ENCODE measurements at places on chromosomes 5 and 9.

DNA sequence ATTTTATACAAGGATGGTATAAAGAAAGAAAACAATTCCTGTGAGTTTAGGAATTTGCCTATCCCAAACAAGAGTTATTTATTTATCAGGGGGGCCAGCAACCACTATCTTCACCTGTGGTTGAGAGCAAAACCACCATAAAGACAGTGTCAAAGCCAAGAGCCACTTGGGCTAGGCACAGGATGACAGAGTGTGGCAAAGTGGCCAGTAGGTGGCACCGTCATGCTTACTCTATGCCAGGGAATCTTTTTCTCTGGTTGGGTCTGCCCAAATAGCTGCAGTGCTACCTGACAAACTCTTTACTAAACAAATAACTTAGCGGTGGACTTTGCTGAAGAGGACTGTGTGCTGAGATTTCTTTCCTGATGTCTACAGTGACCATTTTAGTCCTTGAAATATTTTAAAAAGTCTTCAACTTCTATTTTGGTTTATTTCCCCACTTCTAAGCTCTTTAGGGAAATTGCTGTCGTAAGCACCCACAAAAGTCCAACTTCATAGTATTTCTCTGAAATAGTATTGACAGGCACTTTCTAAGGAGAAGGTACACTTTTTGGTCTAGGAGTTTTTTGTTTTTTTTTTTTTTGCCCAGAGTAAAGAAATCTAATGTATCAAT lies 285.0 kb downstream of the RFX3 start:
- peak; percentile 38 for DNase-seq

DNA sequence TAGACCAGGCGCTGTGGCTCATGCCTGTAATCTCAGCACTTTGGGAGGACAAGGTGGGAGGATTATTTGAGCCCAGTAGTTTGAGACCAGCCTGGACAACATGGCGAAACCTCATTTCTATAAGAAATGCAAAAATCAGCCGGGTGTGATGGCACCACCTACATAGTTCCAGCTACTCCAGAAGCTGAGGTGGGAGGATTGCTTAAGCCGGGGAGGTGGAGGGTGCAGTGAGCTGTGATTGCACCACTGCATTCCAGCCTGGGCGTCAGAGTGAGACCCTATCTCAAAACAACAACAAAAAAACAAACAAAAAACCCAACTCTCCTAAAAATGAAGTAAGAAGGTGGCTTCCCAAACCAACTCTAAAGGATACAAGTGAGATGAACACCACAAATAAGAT lies 23.0 kb downstream of the IARS1 start:
- no peak for DNase-seq

DNA sequence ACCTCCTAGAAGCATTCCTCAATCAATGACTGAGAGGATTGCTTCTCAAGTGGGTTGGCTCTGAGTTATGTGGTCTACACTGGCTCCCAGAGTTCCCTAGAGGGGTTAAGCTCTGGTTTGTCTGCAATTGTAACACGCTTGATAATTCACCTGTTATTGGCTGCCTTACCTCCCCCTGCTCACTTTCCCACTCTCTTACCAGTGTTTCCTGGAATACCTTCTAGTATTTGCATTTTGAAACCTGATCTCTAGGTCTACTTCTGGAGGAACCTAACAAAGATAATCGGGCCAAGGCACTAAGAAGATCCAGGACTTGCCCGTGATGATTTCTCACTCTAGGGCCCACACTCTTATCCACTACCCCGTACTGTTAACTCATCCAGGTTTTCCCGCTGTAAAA lies 110.1 kb upstream of the MAP3K1 start:
- DNase-seq: no peak

DNA sequence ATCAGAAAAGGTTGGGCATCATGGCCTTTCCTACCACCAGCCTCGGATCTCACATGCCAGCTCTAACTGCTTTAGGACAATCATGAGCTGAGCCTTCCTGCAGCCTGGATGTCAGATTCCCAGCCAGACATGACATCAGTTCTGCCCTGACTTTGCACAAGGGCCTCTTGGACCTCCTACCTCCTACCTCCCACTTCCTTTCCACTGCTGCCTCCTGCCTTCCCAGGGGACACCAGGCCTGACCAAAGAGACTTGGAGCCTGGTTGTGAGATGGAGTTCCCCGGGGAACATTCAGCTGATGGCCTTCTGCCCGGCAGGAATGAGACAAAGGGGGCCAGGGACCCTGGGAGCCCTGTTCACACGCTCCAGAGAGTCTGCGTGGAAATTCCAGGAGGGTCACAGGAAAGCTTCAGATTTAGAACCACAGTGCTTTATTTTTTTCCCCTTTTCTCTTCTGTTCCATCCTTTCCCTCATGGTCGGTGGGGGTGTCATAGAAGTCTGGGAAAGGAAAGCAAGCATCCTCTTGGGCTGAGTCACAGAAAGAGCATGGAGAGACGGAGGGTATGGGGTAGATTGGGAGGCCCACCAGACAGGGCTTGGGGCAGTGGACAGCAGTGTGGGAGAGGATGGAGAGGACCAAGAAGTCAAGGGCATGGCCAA lies 35.4 kb upstream of the IL17B start:
- no peak for DNase-seq

- DNase-seq: peak; percentile 62
Observed at GRCh38 chr5:77632526-77633206, 5.8 kb downstream of the OTP start.

DNA sequence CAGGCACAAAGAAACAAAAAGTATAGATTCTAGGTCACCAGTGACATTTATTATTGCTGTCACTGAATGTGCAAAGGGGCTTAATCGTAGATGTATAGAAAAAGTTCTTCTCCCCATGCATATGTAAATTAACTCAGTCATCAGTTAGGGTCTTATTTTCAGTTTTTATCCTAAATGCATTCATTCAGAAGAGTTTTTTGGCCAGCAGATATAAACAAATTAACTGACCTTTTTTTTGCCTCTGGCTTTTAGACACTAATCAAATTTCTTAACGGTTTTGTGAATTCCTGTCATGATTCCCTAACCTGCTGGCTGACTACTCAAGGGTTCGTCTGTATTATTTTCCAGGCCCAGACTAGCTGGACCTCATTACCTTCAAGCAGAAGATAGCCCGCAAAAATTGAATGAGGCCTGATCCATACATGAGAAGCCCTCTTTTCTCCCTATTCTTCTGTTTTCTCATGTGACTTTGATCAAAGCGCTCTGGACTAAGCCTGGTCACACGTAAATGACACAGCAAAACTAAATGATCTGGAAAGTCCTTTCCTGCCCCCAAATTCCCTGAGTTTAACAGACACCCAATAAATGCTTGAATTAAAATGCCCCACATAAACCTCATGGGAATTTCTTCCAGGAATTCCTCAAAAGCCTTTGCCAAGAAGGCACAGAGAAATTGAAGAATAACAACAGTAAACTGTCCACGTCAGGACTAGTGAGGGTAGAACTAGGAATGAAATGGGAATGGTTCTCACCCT lies 83.7 kb downstream of the MYO10 start:
- no peak for DNase-seq

GRCh38 chr5:10677533-10677932 lies 83.5 kb downstream of the DAP start:
- DNase-seq: no peak

DNA sequence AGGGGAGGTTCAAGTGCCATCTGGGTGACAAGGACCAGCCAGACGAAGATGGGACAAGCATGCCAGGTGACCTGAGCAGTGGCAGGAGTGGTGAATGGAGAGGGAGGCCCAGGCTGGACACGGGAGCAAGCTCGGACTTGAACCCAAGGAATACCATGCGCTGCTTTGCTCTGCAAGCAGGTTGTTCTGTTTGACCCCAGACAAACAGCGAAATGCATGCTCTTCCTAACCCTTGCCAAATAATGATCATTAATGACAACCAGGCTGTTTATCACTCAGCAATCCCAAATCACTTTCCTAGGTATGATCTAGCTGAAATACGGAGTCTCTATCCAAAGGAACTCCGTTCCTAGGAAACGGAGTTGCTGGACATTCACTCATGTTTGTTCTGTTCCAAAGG lies 77.4 kb downstream of the PTPDC1 start:
- DNase-seq: no peak

DNA sequence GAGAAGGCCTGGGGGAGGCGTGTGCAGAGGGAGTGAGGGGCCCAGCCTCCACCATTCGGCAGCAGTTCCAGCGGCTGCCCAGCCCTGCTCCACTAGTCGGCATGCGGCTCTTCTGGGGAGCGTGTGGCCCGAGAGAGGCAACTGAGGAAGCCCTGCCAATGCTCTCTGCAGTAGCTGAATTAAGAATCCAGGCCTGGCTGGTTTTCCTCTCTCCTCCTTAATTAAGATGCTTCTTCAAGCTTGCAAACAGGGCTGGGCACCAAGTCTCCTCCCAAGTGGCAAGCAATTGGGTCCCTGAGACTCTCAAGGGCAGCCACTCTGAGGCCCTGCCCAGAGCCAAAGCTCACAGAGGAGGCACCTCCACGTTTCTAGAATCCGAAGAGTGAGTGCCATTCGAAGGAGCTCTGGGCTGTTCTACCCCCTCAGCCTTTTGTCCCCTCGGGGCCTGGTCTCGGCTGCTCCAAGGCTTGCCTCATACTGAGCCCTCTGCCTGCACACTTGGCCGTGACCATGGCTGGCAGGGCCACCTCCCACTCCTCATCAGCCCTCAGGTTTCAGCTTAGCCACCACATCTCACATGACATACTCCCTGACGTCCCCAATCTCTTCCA lies 75.4 kb upstream of the LRRTM2 start:
- DNase-seq: no peak

DNA sequence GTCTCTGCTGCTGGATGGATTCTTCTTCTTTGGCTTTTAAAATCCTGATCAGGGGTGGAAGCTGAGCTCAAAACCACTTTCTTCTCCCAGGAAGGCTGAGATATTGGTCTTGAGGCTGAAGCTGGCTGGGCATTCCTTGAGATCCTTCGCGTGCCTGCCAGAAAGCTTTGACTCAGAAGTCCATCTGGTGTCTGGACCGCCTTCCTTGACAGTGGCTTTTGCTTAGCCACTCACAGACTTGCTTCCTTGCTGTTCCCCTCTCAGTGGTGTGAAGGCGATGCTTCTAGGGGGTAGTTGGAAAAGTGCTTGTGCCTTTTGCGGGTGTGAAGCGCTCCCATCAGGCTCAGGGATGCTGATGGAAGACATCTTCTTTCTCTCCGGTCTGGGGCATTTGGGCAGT lies 45.9 kb downstream of the RGS3 start:
- DNase-seq: no peak

DNA sequence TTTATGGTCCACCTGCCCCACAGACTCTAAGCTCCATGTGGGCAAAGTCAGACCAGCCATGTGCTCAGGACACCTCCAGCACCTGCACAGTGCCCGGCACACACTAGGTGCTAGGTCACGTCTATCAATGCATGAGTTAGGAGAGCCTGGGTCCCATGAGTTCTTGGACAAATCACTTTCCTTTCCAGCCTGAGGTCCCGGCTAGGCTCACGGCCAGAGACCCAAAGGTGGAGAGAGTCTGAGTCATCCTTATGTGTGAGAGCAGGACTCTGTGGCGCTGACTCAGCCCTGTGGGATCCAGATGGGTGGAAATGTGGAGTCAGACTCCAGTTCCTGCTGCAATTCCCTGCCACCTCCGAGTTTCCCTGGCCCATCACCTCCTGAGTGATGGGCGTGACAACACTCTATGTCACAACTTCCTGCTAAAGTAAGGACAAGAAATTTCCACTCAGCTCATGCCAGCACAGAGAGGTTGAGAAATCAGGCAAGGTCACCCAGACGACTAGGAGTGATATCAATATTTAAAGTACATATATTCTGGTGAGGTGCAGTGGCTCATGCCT lies 2.5 kb upstream of the ST6GALNAC4 start:
- DNase-seq: no peak

DNA sequence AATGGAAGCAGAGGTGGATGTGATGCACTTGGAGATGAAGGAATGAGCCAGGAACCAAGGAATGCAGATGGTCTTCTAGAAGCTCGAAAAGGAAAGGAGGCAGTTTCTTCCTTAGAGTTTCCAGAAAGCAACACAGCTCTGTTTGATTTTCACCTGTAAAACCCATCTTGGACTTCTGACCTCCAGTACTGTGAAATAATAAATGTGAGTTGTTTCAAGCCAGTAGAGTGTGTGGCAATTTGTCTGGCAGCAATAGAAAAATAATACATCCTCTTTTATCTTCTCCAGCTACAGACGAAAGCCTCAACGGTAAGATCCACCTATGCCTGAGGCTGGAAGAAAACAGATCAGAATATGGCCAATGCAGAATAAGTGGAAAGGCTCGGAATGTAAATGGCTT lies 199.7 kb downstream of the HINT1 start:
- no peak for DNase-seq

- no peak for DNase-seq
Observed at GRCh38 chr5:31148959-31149475, 44.5 kb upstream of the CDH6 start.

GRCh38 chr5:86964889-86965288 lies 302.8 kb upstream of the RASA1 start:
- DNase-seq: no peak

- DNase-seq: no peak
Observed at GRCh38 chr9:108468364-108468763, 387.4 kb downstream of the ACTL7B start.

DNA sequence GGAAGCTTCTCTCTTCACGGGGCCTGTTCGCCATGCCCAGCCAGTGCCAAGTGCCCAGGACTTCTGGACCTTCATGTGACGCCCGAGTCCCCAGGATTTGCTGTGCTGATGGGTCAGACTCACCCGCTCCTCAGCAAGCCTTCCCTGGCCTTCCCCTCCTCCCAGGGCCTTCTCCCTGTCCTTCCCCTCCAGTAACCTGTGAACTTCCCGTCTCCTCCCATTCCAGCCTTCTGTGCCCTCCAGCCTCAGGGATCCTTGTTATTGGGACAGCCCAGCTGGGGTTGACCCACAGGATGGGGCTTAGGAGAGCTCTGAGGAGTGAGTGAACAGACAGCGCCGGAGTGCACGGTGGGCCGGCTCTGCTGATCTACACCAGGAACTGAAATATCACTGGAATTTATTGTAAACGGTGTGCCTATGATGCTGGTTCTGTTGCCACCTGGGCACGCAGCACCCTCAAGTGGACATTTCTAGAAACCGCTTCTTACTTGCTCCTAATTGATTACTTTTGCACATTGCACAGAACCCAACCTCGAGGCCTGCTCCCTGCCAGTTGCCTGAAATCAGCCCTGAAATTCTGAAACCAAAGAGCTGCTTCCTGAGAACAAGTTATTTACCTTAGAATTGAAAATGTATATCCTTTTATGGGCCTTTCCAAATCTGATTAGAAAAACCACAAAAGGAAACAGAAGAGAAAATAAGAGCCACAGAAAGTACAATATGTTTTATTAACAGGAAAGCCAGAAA lies 1.5 kb downstream of the SPAAR start:
- DNase-seq: no peak

GRCh38 chr9:5483306-5483705 lies 27.0 kb upstream of the PDCD1LG2 start:
- no peak for DNase-seq

DNA sequence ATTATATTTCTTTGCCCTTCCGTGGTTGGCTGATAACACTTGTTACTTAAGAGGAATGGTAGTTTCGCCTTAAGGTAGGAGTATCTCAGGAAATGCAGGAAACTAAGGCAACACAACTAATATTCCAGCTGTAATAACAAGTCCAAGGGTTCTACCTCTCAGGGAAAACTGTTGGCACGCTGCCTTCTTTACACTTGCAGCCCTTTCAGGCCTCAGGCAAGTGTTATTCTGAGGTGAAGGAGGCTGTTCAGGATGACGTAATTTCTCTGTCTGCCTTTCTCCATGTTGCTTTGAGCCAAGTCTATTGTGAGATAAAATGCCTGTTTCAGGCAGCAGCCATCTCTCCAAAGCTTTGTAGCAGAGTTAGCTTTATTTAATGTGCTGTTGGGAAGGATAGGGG lies 38.0 kb downstream of the VCAN start:
- DNase-seq: no peak
